SHP77 (cell line): ENCODE measurements at places on chromosomes 3 and 15.

DNA sequence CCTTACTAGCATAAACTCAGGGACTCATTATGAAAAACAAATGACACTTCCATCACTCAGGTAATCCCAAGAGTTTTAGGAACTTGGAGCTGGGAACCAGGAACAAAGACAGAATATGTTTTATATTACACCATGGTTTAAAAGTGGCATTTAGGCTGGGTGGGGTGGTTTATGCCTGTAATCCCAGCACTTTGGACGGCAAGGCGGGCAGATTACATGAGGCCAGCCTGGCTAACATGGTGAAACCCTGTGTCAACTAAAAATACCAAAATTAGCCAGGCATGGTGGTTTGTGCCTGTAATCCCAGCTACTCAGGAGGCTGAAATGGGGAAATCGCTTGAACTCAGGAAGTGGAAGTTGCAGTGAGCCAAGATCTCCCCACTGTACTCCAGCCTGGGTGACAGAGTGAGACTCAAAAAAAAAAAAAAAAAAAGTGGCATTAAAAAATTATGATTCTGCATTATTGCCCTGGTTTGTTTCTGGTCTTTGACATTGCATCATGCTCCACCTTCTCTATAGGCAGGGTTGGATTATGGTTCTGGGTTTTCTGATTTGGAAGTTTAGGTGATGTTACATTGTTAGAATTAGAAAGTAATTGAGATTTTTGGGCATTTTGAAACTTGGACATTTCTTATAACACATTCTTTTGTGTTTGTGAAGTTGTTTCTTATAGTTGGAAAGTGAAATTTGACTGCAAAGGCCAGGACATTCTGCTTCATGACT, 19.0 kb downstream of the SQOR start:
- DNase-seq = no peak

DNA sequence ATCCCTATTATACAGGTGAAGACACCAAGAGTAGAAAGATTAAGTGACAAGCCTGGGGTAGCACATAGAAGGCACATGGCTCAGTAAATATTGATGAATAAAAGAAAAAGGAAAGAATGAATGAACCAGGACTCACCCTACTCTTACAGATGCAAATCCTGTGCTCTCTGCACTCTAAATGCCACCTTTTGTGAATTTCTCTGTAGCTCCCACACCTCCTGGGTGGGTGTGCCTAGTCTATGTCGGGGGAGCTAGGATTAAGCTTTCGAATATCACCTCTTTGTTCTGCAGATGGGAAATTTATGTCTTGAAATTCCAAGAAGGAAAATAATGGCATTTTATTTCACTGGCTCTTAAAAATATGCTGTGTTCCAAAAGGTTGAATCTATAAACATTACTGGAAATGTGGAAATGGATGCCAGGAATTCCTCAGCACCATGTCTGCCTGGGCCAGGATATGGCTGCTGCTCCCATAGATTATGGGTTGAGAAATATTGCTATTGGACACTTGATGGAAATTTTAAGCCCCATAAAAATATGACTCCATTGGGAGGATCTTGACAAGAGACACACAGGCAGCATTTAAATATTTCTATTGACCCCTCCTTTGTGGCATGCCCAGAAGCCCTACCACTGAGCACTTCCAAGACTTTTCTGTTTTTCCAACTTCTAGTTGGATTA, 43.3 kb downstream of the CCNB2 start:
- no peak for DNase-seq

DNA sequence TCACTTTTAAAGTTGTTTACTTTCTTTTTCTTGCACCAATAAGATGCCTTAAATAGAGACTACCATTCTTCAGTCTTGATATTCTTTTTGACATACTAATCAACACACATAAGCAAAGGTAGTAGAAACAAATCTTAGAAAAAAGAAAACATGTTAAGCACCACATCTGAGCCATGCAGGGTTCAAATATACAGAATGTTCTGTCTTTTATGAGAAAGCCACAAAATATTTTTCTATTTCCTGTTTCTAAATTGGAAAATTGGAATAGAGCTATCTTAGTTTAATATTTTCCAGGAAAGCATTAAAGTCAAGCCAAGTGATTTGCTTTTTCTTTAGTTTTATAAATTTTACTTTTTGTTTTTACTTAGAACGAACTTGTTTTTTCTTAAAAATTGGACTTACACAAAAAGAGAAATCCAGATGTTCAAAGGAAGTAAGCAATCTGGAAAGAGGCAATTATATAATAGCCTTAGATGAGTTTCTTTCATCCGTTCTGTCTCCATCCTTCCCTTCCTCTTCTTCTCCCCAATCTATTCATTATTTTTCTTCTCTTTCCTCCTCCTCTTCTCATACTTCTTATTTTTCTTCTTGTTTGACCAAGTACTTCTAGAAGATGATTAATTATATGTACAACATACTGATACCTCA, 731.7 kb downstream of the SQOR start:
- no peak for DNase-seq

GRCh38 chr15:46270481-46271147, 635.8 kb downstream of the SQOR start:
- DNase-seq = no peak

DNA sequence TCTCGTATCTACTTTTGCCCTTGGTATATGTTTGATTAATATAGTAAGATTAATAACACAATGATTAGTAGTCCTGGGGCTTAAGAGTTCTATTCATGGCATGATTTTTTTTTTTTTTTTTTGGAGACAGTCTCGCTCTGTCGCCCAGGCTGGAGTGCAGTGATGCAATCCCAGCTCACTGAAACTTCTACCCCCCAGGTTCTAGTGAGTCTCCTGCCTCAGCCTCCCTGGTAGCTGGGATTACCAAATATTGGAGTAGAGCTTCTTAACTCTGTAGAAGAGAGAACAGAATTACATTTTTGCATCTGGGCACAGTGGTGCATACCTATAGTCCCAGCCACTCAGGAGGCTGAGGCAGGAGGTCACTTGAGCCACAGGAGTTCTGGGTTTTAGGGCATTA, 58.9 kb downstream of the RAB7A start:
- DNase-seq = no peak

DNA sequence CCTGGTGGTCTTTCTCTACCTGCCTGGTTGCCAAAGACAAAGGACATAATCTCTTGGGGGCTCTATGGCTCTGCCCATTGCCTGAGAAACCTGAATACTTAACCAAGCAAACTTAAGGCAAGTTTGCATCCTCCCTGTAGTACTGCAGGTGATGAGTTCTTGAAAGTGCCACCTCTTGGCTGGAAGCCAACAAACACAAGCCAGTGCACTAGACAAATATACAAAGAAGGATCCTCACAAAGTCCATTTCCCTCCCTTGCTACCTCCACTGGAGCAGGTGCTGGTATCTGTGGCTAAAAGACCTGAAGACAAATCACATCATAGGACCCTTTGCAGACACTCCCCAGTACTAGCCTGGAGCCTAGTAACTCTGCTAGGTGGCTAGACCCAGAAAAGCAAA, 772.3 kb downstream of the SI start:
- peak; percentile 64 for DNase-seq

DNA sequence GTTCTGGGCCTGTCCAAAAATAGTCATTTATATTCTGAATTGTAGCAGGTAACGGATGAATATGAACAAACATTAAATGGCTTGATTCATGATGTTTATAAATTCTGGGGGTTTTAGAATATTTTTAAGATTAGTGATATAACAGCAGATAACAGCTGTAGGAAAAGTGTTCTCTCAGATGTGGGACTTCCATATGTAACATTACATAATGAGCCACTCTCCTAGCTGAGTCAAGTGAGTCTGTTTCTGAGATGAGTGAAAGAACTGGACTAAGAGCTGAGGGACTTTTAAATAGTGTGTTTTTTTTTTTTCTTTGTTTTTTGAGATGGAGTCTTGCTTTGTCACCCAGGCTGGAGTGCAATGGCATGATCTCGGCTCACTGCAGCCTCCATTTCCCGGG, 13.9 kb downstream of the YEATS2 start:
- DNase-seq = no peak

GRCh38 chr3:19190126-19190525, 41.8 kb downstream of the KCNH8 start:
- no peak for DNase-seq

DNA sequence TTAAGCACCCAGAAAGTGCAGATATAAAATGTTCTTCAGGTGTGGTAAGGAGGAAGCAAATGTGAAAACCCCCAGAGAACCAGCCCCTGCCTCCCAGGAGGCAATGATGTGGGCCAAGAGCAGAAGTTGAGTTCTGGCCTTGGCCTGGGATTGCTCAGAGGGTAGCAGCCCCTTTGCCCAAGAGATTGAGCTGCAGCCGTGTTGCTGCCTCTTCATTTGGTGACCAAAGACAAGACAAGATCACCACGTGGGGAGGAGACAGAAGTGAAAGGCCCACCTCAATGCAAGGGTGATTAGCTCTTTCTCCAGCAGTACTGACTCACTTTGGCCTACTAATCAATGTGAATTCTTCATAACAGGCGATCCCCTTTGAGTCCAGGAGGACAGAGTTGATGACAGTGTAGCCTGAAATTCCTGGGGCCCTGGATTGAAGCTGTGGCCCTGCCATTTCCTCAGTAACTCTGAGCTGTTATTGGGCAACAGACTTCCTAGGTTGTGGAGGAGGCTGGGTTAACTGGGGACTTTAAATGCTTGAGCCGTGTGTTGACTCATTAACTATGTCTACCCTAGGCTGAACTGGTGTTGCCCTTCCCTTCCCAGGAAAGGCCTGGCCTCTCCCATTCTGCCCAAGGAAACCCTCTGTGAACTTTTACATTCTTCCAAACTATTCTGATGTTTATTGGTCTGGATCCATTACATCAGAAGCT, 86.5 kb downstream of the ST6GAL1 start:
- DNase-seq = no peak

- no peak for DNase-seq
Observed at GRCh38 chr15:98123834-98124233, 163.3 kb downstream of the ARRDC4 start.

GRCh38 chr3:126402666-126403302, 8.1 kb downstream of the CFAP100 start:
- DNase-seq = no peak

- peak; percentile 23 for DNase-seq
Observed at GRCh38 chr3:144362126-144362525, 390.5 kb downstream of the DIPK2A start.

DNA sequence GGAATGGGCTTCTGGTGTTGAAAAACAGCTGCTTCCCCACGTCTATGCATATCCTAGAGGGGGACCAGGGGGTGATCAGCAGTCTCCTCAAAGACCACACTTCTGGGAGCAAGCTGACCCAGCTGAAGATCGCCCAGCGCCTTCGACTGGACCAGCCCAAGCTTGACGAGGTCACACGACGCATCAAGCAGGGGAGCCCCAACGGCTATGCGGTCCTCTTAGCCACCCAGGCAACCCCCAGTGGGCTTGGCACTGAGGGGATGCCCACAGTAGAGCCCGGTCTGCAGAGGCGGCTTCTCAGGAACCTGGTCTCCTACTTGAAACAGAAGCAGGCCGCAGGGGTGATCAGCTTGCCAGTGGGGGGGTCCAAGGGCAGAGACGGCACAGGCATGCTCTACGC, 2.5 kb downstream of the RBM15B start:
- DNase-seq = no peak

DNA sequence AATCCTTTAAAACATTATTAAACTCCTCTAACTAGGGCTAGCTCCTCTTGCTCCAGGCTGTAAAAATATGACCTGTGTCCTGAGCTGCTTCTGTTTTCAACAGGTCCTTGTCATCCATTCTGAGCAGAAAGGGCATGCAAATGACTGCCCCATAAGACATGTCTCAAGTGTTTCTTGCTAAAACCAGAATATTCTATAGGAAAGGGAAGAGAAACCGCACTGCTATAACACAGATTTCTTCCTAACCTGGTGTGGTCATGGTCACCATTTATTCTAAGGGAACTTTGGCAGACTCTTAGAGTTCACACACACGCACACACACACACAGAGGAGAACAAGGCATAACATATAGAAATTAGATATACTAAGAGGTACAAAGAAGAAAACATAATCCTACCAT, 34.2 kb upstream of the B3GNT5 start:
- DNase-seq = no peak

- DNase-seq = no peak
Observed at GRCh38 chr3:37810848-37811247, 50.8 kb upstream of the CTDSPL start.

GRCh38 chr15:84398763-84399701, 163.5 kb downstream of the GOLGA6L4 start:
- no peak for DNase-seq

- DNase-seq = no peak
Observed at GRCh38 chr15:70575231-70576226, 187.8 kb downstream of the UACA start.

DNA sequence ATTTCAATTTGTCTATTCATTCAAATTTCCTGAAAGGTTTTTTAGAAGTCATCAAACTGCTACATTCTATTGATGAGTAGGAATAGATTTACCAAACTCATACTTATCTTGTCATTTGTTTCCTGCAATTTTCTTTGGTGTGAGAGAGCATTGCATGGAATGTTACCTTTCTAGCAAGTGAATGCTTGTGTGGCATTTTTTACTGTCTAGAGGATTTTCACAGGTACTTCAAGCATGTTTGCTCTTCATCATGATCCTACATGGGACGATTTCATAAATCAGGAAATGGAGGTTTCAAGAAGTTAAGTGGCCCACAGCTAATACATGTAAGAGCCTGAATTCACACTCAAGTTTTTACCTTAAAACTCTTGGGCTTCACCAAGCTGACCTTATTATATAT, 26.1 kb downstream of the TGFBR2 start:
- DNase-seq = no peak

GRCh38 chr3:32991781-32992180, 40.3 kb downstream of the CCR4 start:
- no peak for DNase-seq

GRCh38 chr3:154842536-154842935, 237.6 kb upstream of the MME start:
- DNase-seq = no peak

GRCh38 chr3:127299276-127299675, 11.4 kb upstream of the PRR20G start:
- no peak for DNase-seq

DNA sequence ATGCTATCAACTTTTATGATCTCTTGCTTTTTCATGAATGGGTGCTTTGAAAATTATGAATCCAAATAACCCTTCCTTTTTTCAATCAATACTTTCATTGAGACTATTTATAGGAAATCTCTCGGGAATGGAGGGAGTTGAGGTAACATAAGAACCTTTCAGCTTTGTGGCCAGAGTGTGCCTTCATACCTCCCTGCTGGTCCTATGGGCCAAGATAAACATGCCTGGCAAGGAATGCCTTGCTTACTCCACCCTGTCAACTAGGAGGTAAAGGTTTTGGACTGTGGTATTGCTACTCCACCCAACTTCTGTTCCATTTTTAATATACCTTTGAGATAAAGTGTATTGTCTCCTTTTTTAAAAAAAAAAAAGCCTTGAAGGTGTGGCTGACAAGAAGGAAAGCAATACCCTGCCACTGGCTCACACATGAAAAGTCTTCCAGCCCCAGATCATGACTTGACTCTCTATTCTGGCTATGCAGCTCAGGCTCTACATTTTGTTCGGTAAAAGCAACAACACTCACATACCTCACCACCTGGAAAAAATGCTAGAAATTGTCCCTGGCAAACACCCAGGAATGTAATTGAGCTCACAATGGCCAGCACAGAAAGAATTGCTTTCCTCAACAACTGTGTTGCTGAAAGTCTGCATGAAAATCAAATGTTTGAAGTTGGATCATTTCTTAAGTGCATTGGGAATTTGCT, 35.8 kb downstream of the COL8A1 start:
- DNase-seq = no peak

GRCh38 chr3:53082736-53083135, 36.9 kb upstream of the SFMBT1 start:
- no peak for DNase-seq

- DNase-seq = no peak
Observed at GRCh38 chr3:7421065-7421464, 560.1 kb downstream of the GRM7 start.

- DNase-seq = no peak
Observed at GRCh38 chr3:123084738-123085237, 18.0 kb downstream of the PDIA5 start.
